NCI-H524 (cell line): ENCODE measurements at places on chromosomes 6 and 20.

DNA sequence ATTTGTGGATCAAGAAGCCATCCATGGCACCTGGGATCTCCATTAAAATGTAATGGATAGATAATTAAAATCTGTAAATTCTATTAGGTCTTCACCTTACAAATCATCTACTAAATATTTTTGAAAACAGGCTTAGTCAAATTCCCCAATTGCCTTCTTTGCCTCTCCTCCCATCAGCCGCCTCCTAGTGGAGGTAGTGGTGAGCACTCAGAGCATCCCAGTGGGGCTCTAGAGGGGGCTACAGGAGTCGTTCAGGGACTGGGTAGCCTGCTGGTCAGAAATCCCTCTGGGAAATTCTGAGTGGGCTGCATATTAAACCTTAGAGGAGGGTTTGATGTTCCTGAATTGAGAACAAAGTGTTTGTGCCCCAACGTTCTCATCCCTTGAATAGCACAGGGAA, 20.8 kb upstream of the PAX1 start:
- no peak for DNase-seq

DNA sequence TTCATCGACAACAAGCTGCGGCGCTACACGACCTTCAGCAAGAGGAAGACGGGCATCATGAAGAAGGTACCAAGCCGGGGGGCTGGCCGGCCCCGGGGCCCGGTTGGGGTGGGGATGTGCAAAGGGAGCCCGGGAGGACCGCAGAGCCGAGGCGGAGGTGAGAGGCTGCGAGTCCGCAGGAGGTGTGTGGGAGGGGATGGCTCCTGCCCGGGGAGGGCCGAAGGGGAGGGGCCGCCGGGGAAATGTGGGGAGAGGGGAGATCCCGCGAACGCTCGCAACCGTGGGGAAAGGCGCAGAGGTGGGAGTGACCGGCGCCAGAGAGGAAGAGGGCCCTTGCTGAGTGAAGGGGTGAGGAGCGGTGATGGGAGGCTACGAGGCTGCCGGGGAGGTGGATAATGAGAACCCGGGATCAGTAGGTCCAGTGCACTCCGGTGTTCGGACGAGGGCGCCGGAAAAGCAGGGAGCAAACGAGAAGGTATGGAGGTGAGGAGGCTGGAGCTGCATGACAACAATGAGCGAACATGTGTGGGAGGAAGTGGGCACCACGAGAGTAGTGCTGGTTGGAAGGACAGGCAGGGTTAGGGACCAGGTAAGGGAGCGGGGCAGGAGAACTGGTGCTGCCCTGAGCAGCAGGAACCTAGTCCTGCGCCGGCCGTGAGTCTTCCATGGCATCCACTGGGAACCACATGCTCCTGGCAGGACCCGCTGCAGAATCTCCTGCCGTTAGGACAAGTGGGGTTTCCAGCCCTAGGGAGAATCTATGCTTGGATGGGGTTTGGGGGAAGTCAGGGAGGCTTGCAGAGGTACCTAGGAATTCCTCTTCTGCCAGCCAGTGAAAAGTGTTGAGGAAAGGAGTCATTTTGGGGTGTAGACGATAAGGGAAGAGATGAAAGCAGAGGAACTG, 1.3 kb downstream of the SRF start:
- no peak for DNase-seq

DNA sequence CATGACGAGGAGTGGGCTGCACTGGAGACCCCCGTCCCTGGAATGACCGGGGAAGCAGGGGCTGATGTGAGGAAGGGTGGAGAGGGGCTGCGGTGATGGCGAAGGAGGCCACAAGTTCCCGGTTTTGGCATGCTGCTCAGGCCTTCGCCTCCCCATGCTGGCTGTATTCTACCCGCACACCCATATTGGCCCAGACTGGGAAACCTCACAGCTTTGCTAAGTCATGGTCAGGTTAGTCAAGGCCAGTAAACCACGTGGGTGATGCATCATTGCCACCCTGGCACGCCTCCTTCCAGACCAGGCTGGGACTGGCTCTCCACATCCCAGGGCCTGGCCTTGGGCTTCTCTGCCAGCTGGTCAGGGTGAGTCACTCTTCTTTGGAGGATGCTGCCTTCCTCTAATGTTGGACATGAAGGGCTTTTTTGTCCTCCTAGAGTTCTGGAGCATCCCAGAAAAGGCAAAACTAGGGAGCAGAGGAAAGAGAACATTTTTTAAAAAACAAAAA, 53.8 kb downstream of the PCNA start:
- DNase-seq: no peak

DNA sequence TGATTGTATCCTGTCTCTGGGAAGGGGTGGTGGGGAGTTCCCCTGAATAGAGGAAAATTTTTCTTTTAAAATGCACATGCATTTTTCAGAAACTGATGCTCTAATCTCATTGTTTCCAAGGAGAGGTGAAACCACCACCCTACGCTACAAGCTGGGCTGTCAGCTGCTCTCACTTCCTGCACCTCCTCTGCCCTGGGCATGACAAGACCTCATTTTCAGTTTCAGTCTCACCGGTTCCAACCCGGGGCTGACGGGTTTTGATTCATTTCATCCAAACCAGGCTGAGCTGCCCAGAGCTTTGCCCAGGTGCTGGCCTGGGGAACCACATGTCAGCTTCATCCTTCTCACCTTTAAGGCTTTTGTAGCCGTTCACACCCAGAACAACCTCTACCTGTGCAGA, 99.7 kb downstream of the EYA2 start:
- DNase-seq: no peak

GRCh38 chr6:17847203-17847760, 140.2 kb downstream of the KIF13A start:
- no peak for DNase-seq

GRCh38 chr6:72813807-72814596, 192.1 kb downstream of the KCNQ5 start:
- no peak for DNase-seq

DNA sequence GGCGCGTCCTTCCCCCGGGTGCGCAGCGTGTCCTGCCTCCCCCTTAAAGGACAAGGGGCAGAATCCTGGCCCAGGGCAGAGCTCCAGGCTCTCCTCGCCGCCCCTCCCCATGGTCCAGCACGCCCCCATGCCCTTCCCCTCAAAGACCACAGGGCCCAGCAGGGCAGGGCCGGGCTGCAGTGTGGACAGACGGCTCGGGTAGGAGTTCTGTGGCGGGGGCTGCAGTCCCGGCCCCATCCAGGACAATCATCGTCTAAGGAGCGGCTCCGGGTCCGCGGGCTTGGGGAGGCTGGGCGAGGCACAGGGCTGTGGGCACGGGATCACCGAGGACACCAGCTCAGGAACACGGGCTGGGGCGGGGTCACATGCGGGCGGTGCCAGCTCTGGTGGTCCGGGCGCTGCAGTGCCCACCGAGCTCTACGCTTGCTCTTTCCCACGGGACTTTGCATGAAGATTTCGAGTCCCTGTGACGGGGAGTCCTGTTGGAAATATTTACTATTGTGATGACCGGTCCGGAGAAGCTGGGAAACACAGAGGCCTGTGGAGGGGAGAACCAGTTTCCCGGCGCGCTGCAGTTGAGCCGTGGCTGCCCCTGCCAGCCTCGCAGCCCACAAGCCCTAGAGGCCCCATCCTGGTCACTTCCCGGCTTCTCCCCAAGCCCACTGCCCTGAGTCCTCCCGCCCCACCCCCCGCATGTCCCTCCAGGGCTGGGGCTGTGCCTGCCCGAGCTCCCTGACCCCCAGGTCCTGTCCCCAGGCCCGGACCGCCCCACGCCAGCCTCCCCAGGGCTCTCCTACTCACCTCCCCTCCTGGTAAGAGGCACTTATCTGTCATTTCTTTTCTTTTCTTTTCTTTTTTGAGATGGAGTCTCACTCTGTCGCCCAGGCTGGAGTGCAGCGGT, 20.6 kb downstream of the SLC17A9 start:
- DNase-seq: no peak

DNA sequence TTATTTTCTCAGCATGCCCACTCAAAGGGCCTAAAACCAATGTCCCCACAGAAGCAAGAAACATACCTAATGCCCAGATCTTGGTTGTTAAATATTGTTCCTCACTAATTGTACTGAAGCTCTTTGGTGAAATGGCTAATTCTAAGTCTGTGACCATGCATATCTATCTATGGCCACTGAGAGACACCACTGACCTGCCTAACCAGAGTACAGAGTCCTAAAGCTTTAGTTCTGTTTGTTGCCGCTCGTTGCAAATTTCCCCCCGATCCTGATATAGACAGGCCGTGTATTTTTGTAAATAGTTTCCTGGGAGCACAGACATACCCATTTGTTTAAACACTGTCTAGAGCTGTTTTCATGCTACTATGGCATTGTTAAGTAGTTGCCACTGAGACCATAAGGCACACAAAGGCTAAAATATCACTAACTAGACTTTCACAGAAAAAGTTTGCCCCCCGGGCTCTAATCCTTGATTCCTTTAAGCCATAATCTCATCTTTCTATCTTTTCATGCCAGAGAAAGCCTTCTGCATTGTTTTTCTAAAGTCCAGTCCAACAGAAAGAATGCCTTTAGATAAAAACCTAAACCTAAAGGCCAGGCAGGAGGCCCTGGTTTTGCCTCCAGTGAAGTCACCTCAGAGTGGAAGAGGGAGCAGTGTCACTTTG, 48.7 kb downstream of the DNAAF9 start:
- no peak for DNase-seq

GRCh38 chr6:155455766-155456165, at the start of gene NOX3:
Gene NOX3 (minus strand): TSS chr6:155455839. CDS start chr6:155455800, 39 bp downstream.
- DNase-seq: no peak

- no peak for DNase-seq
Observed at GRCh38 chr6:9503111-9503761, 911.6 kb downstream of the TFAP2A start.

- DNase-seq: no peak
Observed at GRCh38 chr6:43203029-43203717, 21.2 kb downstream of the CUL9 start.

DNA sequence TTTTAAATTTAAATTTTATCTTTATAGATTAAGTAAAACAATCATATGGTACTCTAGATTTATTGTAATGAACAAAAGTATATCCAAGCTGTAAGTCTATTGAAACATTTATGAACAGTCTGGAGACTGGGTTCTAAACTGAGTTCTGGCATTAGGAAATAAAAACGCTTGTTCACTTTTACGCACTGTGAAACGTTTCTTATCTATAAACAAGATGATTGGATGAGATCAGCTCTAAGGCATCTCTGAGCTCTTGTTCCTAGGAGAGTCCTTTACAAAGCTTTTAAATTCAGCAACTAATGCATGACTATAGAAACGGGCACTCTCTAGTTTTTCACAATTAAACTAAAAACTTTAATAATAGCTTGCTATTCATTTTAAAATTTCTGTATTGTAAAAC, 6.8 kb downstream of the HUS1B start:
- DNase-seq: no peak

DNA sequence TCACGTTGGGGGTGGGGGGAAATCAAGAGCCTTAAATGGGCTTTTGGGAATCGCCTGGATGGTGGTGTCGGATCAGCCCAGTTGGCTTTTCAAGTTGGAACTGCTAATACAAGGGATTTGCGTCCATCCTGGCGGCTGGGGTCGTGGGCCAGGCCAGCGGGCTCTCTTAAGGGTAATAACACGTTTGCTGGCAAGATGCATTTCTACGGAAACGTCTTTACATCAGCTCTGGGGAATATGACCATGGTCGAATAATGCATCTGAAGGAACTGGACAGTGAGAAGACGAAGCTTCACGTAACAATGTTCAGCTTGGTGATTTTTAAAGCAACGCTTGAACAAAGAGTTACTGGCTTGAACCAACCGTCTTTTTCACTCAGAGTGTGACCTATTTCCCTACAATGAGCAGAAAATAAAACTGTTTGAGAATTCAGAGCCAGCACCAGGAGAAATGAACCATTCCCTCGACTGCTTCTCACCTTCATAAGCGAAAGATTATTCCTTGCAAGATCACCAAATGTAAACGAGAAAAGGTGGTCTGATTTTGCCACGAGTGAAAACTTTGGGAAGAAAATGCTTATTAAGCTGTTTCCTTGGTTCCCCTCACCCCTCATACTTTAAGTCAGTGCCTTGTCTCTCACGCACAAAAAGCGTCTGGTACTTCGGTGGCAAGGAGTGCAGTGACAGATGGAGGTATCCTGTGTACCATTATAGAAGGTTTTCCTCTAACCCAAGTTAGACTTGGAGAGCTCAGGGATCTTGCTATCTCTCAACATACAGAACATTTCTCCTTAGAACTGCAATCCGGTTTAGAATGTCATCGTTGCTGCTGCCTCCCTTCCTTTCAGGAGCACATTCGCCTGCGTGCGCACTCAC, 1.4 kb upstream of the MARCKS start:
- peak; percentile 76 for DNase-seq

- no peak for DNase-seq
Observed at GRCh38 chr6:137631323-137631722, 137.1 kb upstream of the OLIG3 start.

DNA sequence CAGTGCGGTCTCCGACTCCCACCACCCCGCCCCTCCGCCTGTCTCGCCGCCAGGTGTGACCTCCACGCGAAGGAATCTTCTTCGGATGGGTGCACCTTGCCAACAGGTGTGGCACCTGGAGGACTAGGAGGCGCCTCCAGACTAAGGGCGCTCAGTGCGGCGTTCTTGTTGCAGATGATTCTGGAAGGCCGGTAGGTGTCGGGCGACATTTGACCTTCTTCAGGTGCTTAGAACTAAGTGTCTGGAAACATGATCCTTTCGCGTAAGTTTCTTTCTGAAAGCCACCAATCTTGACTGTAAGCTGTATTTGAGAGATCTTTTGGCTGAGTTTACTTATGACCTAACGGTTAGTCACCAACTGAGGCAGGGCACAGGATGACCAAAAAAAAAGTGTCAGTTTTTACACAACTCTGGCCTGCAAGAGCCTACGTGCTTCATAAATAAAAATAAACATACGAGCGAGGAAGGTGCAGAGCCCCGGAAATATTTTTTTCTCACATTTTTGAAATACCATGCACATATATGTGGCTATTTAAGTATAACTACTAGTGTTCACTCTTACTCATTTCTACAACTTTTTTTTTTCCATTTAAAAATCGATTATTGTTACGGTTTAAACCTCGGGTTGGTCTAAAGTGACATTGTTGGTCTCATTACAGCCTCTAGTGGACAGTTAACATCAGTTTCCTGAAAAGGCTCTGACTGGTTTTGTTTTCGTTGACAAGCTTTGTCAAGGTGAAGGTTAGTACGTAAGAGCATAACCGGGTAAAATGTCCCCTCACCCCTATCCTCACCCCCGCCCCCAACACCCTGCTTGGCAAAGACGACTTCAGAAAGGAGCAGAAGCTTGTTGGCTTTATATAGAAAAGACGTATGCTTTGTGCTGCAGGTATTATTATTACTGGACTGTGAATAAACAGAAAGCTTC, 1.6 kb upstream of the ATXN1 start:
- peak; percentile 63 for DNase-seq

DNA sequence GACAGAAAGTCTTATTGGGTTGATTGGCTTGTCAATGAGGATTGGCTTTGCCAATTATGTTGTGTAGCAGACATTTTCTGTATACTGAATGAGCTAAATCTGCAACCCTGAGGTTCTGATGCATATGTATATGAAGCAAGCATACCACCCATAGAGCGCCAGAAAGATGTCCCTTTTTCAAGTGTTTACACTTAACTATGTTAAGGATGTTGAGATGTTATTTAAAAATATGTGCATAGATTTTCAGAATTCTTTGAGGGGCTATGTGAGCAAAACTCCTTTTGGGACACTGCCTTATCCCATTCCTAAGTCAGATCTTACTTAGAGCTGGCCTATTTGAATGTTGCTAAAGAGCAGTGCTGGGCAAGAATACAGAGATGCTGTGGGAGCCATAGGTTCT, 1.9 kb downstream of the AIG1 start:
- DNase-seq: no peak

- DNase-seq: no peak
Observed at GRCh38 chr6:56862415-56863175, 92.3 kb upstream of the BEND6 start.
